Activated naive CD4-positive, alpha-beta T cell treated with anti-CD3 and anti-CD28 coated beads, Interleukin-2, amount 50 U/mL, for 16 hours (primary cell): ENCODE measurements at places on chromosomes 7 and 10.

- DNase-seq: no peak
These were observed 12.0 kb downstream of the SGCE start for GRCh38 chr7:94643771-94644545.

- DNase-seq: peak; percentile 13
These were observed 25.5 kb downstream of the PRR15 start for GRCh38 chr7:29588900-29589696.

DNA sequence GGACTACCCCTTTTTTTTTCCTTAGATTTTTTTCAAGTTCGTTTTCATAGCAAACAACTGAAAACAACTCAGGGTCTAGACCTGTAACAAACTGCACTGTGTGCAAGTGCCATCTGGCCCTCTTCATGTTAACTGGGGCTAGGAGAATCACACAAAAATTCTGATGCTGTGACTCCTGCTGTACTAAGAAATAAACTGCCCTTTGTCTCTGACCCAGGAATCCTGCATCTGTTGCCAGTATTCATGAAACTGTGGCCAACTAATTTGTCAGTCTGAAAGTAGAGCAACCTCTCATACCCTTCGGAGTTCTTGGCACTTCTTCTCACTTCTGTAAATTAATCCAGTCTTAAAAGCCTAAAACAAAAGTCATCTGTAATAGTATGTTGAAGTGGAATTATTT, 218.4 kb upstream of the PCDH15 start:
- no peak for DNase-seq

GRCh38 chr10:109029870-109030269, 893.4 kb downstream of the XPNPEP1 start:
- no peak for DNase-seq

GRCh38 chr7:107164092-107164491, 4.7 kb upstream of the HBP1 start:
- DNase-seq: no peak

DNA sequence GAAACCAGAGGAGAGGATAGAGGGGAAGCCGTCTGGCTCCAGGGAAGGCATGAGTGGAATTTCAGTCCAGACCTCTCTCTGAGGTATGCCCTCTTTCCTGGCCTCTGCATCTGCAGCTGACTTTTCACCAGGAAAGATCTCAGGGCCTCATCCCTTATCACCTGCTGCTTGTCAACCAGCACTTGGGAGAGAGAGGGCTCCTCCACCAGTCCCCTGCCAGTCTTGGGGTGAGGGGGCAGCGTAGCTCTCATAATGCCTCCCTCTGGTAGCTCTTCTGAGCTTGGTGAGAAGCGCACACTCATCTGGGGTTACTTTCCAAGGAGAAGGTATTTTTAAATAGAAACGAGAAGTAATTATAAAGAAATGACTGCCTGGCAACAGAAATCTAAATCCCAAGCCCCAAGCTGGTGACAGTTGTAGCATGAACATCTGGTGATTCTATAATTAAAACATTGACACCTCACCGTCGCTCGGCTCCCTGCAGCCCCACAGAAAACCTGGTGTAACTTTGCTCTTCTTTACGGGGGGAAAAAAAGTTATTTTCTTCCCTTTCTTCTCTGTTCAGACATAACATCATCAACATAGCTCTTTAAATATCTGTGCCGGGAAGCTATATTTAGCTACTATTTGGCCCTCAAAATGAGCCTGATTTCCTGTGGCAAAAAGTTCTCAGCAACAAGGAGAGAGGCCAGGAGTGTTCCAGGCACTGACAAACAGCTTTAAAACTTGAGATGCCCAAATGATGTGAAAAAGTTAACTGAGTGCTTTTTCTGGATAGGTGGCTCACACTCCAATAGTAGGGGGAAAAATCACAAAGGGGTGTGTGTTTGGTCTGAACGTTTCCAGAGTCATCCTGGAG, 26.9 kb downstream of the HIP1 start:
- DNase-seq: no peak

DNA sequence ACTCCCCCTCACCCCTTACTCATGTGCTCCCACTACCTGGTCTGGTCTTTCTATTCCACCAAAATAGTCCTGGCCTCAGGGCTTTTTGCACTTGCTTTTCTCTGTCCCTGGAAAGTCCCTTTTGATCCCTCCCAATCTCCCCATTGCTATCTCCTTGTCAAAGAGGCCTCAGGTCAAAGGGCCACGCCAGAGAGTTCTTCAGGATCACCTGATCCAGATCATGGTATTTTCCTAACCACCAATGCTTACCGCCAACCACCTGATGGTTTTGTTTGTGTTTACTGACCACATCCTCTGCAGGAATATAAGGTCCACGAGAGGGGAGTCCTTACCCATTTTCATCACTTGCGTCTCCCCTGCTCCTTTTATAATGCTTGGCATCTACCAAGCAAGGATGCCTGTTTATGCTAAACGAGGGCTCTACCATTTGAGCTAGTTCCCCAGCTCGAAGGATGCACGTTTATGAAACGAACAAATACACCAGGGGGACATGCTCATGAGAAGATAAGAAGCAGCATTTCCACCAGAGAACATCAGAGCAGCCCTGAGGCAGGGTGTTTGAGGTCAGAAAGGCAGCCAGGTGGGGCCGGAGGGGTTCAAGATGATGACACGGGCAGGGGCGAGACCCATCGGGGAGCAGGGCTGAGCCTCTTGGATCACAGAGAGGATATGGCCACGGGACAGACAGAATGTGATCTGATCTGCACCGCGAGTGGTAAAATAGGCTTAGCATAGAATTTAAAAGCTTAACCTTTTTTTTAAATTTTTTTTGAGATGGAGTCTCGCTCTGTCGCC, 43.1 kb upstream of the FOXK1 start:
- no peak for DNase-seq

GRCh38 chr7:81469153-81469868, 300.5 kb downstream of the HGF start:
- no peak for DNase-seq

GRCh38 chr10:44473146-44473545, 88.2 kb upstream of the CXCL12 start:
- DNase-seq: no peak

GRCh38 chr10:119477444-119477843, 65.1 kb downstream of the RGS10 start:
- no peak for DNase-seq

- DNase-seq: no peak
These were observed 17.2 kb upstream of the LRRC17 start for GRCh38 chr7:102895602-102896001.

DNA sequence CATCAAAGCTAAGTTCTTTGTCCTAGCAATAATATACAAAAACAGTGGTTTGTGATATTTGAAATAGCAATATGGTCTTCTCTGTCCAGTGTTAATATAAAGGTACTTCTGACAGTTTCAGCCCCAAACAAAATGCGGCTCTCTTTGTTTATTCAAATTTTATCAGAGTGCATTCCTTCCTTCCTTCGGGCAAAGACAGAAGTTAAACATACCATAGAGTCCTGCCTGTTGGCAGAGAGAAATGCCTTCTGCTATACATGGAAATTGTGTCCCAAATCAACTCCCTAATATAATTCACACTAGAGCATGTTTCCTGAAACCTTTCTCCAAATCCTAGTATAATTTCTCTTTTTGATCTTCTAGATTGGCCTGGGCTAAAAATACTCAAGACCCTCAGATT, 21.2 kb upstream of the ATE1 start:
- DNase-seq: no peak

- DNase-seq: no peak
These were observed 177.9 kb downstream of the PLXNA4 start for GRCh38 chr7:132398253-132398925.

DNA sequence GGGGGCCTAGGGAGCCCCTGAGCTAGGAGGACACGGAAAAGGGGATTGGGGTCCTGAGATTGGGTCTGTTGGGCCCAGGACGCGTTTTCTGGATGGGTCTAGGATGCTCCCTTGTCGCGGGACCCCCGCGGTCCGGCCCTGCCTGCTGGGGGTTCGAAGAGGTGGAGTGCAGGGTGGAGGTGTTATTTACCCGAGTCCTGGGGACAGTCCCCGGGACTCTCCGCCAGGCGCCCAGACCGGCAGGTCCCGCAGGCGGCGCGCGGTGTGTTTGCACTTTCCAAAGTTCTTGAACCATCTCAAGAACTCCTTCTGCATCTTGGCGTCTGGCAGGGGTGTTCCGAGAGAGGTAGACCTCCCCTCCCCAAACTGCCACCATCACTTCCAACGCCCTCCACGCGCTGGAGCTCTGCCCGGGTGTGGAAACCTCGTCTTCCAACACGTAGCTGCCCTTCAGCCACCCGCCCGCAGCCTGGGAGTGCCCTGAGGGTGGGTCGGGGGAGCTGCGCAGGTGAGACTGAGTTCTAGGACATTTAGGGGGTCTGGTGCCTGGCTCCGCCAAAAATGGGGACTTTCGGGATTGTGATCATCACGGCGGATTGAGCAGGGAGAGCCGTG, 569 bp downstream of the CAV1 start:
- peak; percentile 24 for DNase-seq

GRCh38 chr10:9305018-9305655, 1250.6 kb downstream of the GATA3 start:
- DNase-seq: no peak

- DNase-seq: no peak
These were observed 3.4 kb downstream of the TLX1 start for GRCh38 chr10:101134299-101135127.
